ENCODE measurements at places on chromosomes 5 and 9. TPM values are rescaled to one million over a fixed set of nuclear protein-coding genes. Genes with fewer than 3 reads are reported as not detected.

DNA sequence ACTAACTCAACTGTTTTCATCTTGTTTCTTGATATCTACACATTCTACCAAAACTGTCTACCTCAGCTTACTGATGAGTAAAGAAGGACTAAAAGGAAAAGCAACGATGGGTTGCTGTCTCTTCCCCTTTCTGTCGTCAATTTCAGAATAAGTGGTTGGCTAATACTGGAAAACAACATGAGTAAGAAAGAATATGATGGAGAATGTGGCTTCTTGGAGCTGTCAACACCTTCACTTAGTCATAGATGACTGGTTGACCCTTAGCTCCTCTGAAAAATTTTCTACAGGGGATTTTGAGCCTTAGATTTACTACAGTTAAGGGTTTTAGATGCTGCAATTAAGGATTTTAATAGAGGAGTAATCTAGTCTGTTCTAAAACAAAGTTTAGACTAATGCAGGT is 797.9 kb downstream of the TLE4 start:
- DNase-seq = no peak

DNA sequence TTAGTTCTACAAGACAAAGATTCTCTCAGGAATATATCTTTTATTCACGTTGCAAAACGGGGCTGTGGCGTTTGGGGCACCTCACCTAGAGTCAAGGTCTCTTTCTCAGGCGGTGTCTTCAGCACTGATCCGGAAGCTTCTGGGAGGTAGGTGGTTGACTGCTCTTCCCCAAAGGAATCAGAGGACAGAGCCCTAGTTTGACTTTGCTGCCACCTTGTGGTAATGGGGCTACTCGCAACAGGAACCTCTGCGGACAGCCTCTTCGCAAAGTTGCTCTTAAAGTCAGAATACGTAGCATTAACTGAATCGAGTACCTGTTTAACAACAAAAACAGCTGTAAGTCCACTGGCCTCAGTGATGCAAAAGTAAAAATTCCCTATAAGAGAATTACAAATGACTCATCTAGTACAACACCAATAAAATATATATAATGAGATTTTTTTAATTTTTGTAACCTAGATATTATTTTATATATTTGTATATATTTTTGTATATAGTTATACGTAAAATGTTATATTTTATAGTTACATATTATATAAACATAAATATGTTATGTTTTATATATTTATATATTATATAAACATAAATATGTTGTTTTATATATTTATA is 13.3 kb upstream of the GPX8 start:
- DNase-seq = peak; percentile 63

GRCh38 chr5:36168737-36169136 is 16.8 kb downstream of the SKP2 start:
- no peak for DNase-seq

DNA sequence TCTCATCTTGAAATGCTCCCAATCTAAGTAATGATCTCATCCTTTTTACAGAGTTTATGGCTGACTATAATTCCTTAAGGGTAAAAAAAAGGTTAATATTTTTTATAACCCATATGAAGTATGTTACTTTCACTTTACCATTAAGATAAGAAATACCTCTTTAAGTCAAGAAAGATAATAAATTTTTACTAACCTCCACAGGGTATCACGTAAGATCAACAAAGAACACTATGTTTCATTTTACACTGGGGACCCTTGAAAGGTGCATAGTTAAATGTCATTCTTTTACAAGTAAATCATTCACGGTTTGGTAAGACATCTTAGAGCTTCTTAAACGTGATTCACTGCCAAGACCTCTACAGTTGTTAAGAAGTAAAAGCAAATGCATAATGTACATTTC is 472.7 kb upstream of the CDH9 start:
- DNase-seq = no peak

DNA sequence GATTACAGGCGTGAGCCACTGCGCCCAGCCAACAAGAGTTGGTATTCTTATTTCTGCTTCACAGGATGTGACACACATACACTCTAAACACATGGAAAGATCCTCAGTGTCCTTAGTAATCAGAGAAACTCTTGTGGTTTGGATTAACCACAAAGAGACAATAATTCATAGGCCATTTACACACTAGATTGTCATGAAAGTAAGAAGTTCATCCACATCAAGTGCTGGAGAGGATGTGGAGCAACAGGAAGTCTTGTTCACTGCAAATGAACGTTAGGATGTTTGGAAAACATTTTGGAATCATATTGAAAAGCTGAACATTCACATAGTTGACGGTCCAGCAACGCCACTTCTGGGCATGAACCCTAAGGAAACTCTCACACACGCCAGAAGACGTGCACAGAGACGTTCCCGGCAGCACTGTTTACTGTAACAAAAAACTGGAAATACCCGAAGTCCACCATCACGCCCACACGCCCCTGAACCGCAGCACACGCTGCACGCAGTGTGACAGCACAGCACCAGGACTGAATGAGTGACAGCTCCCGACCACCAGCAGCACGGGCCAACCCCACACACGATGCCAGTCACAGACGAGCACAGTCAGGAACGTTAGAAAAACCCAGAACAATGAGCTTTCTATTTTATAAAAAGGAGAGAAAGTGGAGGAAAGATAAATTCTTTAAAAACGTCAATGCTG is 87.6 kb downstream of the COL23A1 start:
- DNase-seq = no peak

- DNase-seq = no peak
Observed at GRCh38 chr9:96680812-96681499, 25.8 kb upstream of the PRXL2C start.

DNA sequence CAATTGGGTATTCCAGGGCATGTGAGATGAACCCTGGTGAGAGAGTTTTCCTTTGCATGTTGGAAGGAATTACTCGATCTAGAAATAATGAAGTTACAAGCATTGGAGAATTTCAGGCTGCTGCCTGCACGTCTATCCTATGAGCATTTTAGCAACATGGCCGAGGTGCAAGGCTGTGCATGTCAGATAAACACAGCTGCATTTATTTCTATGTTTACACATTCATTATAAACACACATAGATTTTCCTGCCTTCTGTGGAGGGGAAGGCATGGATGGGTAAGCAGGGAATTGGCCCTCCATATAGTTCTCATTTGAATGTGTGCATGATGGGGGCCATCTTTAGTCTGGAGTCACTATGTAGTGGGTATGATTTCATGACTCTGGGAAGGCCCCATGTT is 42.3 kb downstream of the AOPEP start:
- no peak for DNase-seq

DNA sequence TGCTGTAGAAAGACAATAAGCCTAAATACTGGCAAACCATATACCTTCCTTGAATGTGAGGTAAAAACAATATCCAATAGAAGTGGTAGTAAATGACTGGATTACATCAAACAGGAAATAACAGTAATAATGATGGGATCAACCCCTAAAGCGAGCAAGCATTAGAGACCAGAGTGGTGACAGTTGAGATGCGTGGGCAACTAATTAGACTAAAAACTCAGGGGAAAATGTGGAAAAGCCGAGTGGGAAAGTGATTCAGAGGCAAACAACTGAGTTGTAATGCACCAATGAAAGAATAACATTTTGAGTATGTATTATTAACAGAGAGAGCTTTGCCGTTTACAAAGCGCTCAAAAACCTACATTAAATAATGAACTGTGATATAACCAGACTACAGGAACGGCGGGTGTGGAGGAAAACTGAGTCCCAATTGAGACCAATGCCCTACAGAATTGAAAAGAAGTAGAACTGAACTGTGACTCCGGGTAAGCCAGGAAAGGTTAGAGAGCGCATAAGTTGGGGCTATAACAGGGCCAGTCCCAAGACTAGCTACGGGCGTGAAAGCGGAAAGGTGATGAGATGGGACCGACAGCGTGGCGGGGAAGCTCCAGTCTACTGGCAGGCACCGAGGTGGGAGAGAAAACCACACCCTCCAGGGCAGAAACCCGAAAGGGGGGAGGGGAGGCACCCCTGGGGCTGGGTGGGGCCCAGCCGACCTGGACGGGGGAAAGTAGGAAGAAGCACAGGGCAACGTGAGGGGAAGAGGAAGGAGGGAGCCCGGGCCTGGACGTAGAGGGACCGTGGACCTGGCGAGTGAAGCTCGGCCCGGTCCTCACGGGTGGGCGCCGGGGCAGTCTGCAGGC is 592 bp downstream of the UBAP2 start:
- DNase-seq = no peak

- DNase-seq = no peak
Observed at GRCh38 chr5:53066088-53066487, 43.5 kb downstream of the MOCS2 start.

- no peak for DNase-seq
Observed at GRCh38 chr5:7585807-7586206, 189.9 kb downstream of the ADCY2 start.

DNA sequence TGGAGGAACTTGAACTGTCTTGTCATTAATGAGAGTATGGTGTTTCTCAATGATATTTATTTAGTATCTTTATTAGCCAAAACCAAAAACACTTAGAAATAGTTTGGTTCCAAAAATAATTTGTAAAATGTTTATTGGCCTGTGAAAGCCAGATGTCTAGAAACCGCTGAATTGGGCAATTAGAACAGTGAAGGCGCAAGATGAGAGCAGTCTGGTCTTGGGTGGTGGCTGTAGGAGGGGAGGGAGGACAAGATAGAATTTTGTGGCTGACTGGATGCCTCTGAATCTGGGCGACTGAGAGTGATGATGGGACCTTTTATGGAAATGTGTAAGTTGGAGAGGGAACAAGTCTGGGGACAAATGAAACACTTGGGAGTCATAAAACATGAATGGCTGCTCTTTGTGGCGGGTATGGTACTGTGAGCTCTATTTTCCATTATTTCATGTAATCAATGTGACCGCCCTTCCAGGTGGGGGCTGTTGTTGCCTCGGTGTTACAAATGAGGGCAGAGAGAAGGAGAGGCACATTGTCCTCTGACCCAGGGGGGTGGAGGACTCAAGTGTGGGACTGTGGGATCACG is 35.5 kb downstream of the PDZD2 start:
- no peak for DNase-seq

GRCh38 chr5:33969572-33970452 is 14.7 kb downstream of the SLC45A2 start:
- DNase-seq = no peak

DNA sequence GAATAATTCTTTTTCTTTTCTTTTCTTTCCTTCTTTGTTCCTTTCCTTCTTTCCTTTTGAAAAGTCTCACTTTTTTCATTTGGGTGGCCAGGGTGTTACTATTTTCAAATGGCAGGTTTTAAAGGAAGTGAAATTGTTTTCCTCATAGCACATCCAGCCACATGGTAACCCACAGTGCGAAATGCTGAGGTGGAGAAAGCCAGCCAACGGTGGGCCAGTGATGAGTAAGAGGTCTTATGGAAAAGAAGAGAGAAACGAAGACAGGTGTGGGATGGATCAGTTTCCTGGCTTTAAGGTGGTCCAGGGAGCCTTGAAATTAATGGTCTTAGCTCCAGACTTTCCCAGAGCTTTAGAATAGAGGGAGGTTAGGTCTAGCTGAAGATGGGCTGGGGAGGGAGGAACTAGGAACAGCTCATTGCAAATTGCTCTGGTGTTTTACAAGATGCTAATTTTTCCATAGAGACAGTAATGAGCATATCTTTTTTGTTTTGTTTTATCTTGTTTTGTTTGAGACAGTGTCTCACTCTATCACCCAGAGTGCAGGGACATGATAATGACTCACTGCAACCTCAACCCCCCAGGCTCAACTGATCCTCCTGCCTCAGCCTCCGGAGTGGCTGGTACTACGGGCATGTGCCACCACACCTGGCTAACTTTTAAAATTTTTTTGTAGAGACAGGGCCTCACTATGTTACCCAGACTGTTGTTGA is 17.8 kb downstream of the ITK start:
- DNase-seq = no peak

DNA sequence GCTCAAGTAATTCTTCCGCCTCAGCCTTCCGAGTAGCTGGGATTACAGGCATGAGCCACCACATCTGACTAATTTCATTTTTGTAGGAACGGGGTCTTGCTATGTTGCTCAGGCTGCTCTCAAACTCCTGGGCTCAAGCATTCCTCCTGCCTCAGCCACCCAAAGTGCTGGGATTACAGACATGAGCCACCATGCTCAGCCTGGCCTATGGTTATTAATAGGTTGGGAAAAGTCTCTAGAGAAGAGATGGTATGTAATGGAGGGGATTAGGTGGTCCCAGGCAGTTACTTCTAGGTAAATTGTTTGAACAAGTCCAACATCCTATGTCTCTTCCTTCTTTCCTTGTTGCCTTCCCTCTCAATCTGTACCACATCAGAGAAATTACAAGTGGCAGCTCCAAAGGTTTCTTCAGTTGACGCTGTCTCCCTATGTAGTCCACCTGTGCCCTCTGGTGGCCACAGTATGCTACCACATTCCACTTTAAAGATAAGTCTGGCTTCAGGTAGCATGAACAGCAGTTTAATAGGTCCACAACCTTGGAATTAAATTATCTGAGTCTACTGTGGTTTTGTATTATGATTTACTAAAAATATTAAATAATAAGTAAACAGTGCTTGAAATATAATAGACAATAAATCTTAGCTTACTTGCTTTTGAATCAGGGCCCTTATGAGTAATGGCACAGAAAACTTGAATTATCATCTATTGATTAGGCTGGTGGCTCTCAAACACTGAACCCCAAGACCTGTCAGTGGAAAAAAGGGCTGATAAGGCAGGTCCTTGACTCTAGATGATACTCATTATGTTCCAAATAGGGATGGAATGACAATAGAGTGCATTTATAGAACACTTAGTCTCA is 9.7 kb downstream of the TIGD6 start:
- peak; percentile 50 for DNase-seq

DNA sequence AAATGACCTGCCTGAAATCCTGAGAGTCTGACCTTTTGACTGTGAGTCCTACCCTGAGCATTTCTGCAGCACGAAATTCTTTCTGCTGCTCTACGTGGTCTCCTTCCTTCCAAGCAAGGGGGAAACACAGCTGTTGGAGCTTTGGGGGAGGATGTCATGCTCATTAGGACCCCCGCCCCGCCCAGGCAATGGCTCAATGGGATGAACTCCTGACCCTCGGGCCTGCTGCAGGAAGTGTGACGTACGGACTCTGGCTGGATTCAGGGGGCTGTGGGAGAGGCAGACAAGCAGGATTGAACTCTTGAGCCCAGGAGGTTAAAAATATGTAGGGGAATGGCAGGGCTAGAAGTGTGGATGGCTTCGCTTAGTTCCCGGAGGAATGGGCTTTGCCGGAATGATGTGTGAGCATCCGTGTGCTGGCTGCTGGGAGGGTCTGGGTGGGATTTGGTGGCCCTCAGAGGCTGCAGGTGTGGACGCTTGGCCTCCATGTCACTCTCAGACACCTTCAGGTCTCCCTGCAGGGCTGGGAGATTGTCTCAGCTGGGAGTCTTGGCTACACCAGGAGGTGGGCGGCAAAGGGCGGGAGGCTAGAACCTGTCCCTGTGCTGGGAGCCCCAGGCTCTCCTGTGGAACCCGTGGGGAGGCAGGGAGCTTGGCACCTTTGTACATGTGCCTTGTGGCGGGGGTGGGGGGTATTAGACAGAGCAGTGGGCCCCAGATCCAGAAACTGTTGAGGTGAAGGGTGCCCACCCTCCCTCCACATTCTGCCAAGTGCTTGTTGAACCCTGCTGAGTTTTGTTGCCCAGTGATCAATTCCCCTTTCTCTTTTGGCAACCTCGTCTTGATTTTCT is 26.3 kb downstream of the STC2 start:
- DNase-seq = no peak

DBH gene
- not detected for polyA plus RNA-seq

FOXD4 gene
- 0.22 TPM for polyA plus RNA-seq

SLC25A2 gene
- not detected for polyA plus RNA-seq

GRM6 gene
- not detected for polyA plus RNA-seq

TPPP gene
- 2.5 TPM for polyA plus RNA-seq

CYLC2 gene
- polyA plus RNA-seq = not detected

SHOC1 gene
- polyA plus RNA-seq = 0.01 TPM

DMRTA1 gene
- polyA plus RNA-seq = 1.2 TPM

Data from keratinocyte (primary cell).